ENCODE measurements at places on chromosomes 13 and 19. TPM values are rescaled to one million over a fixed set of nuclear protein-coding genes. Genes with fewer than 3 reads are reported as not detected.

Gene CHST8
- total RNA-seq: not detected

DNA sequence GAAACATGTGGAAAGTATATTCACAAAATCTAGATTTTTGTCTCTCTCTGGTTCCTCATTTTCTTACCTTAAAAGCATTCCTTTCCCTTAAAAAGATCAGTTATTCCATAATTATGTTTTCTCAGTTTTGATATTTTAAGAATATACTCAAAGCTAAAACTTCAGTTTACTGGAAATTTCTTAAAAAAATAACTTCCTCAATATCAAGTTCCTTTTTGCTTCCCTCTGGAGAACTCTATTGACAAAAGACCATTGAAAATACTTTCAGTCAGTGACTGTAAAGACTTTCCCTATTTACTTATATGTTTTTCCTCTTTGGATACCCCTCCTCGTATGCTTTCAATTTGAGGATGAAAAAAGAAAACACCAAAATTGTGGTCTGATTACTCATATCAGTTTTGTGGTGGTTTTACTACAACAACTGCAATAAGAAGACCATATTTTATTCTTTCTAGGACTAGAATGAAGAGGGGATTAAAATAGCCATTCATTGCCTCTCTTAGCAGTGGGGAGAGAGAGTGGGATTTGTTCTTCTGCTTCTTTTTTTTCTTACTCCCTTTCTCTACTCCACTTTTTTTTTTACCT lies 113.2 kb downstream of the ESD start:
- DNase-seq: no peak

Gene DCLK1
- total RNA-seq: 13.6 TPM

Gene ADPRHL1
- total RNA-seq: 2.1 TPM

Gene ICAM1
- 0.22 TPM for total RNA-seq

Measured in A172 (cell line).